ENCODE measurements at places on chromosomes 7 and 10.
A peak's percentile ranks its signal among the peaks of the same experiment; 100 is the strongest.

GRCh38 chr7:126605056-126605455, 647.7 kb downstream of the GRM8 start:
- peak; percentile 7 for DNase-seq

DNA sequence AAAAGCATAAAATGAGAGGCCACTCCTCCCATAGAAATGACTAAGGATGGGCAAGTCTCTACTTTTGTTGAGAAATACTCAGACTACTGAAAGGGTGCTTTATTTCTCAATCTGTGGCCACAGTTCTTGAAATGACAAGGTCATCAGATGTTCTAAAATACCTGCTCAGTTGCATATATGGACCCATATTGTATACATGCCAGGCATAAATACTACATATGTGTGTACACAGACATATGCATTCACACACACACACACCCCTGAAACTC, 691.5 kb upstream of the SORCS1 start:
- no peak for DNase-seq

DNA sequence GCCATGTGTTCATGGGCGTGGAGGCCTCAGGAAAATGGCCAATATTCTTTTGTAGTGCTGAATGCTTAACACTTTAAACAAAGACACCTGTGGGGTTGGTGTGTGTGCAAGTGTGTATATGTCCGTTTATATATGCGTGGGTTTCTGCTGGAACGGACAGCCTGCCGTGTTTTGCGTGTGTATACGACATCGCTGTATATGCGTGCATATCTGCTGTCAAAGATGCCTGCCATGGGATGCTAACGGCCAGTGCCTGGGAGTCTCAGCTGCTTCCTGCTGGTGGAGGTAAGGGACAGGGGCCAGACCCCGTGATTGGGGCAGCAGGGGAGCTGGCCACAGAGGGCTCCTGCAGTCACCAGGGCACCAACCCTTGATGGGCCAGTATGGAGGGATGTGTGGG, 216.3 kb upstream of the SHH start:
- no peak for DNase-seq

DNA sequence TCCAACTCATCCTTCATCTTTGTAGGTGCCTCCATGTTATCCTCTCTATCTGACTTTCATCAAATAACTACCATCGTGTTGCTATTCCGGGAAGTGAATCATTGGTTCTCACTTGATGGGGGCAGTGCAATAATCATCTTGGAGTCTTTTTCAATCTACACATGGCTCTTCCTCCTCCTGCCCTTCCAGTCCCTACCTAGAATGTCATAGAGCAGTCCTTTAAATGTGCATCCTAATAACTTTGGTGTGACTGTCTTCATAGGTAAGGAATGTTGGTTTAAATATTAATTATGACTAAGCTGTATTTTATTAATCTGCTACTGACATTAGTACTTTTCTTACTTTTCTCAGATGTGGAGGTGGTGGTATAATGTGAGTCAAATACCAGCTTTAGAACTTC, 8.4 kb upstream of the CDK14 start:
- no peak for DNase-seq

GRCh38 chr7:157490465-157490912, 153.7 kb downstream of the DNAJB6 start:
- no peak for DNase-seq

- no peak for DNase-seq
These were observed 43.9 kb downstream of the GRM8 start for GRCh38 chr7:127208860-127209259.

- no peak for DNase-seq
These were observed 18.9 kb upstream of the ACTA2 start for GRCh38 chr10:88971221-88972061.

DNA sequence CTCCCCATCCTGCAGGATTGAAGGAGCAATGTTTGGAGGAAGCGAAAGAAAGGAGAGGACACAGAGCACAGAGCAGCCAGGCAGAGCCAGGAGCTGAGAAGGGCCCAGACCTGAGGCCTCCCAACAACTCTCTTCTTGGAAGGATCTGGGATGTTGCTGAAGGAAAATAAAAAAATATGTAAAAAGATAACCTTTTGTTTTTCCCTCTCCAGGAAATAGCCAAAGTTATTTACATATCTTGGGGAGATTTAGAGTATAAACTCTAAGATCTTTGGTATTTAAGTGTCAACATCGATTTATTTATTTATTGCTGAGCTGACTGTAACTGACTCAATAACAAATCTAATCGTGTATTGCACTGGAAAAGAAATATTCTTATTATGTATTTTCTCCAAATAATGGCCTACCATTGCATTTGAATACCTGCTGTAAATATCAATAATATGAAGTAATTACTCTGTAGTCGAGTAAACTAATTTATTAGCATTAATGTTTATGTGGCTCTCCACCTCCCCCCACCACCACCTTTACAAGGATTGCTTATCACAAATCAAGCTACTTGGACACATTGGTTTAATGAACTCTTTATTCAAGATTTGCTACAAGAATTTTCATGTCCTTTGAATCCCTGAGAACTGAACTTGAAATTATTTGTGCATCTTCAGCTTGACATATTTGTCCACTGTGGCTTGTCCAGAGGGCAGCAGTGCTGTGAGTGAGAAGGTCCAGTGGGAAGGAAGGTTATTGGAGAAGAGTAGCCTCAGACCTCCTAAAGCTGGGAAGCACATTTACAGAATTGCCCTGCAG, 1.8 kb upstream of the HOXA11 start:
- no peak for DNase-seq

GRCh38 chr10:127227027-127227426, 30.6 kb upstream of the INSYN2A start:
- DNase-seq, result no peak

All from cerebellar cortex (tissue), 1 donor.